Smooth muscle cell of the pulmonary artery (primary cell): ENCODE measurements at places on chromosomes 2 and 18. TPM values are rescaled to one million over a fixed set of nuclear protein-coding genes. Genes with fewer than 3 reads are reported as not detected.

Gene ANKRD29
- 2.0 and 8.3 TPM in 2 replicates for total RNA-seq

Gene NAB1
- total RNA-seq = 37.2 and 47.3 TPM in 2 replicates

Gene LRRC30
- not detected in 2 replicates for total RNA-seq

Gene CLK1
- 59.5 and 76.7 TPM in 2 replicates for total RNA-seq

Gene SERPINB11
- not detected in 2 replicates for total RNA-seq

Gene CSRNP3
- total RNA-seq = 1.4 and 2.3 TPM in 2 replicates

Gene RAB17
- 0.78 and 0.83 TPM in 2 replicates for total RNA-seq

Gene PGAP1
- 12.4 and 14.0 TPM in 2 replicates for total RNA-seq

Gene C2orf66
- 0.20 and 0.59 TPM in 2 replicates for total RNA-seq

Gene CPLX4
- not detected in 2 replicates for total RNA-seq

Gene TMEM37
- total RNA-seq = 0.10 TPM in 1 of 2 replicates, not detected in the other

Gene C2orf15
- total RNA-seq = 0.13 TPM in 1 of 2 replicates, not detected in the other

Gene DPYSL5
- total RNA-seq = not detected in 2 replicates

Gene FBXO36
- total RNA-seq = 1.8 and 2.9 TPM in 2 replicates

Gene RAX
- total RNA-seq = not detected in 2 replicates

Gene GBX2
- total RNA-seq = 0.13 TPM in 2 replicates

Gene REG3A
- not detected in 2 replicates for total RNA-seq

Gene NT5C1B
- total RNA-seq = not detected in 2 replicates

Gene NT5DC4
- 0.33 TPM in 1 of 2 replicates, not detected in the other for total RNA-seq

Gene FBLN7
- 7.5 and 17.7 TPM in 2 replicates for total RNA-seq

Gene CCL20
- total RNA-seq = 0.13 TPM in 1 of 2 replicates, not detected in the other

Gene SP100
- 94.7 and 111 TPM in 2 replicates for total RNA-seq

Gene MAB21L4
- total RNA-seq = not detected in 2 replicates

Gene KHK
- total RNA-seq = 0.98 and 0.99 TPM in 2 replicates

Gene CCDC68
- 4.4 and 15.1 TPM in 2 replicates for total RNA-seq

Gene CHRNG
- not detected in 2 replicates for total RNA-seq

Gene MEP1B
- 0.07 TPM in 1 of 2 replicates, not detected in the other for total RNA-seq

Gene ST8SIA3
- not detected in 2 replicates for total RNA-seq

Gene RNF152
- total RNA-seq = 36.8 and 68.2 TPM in 2 replicates

Gene KCNG2
- total RNA-seq = not detected in 2 replicates

Gene SATB2
- total RNA-seq = 9.8 and 11.7 TPM in 2 replicates

Gene FAM136A
- total RNA-seq = 17.3 and 21.2 TPM in 2 replicates

Gene RAD51AP2
- total RNA-seq = 0.03 TPM in 1 of 2 replicates, not detected in the other

Gene RPRM
- total RNA-seq = not detected in 2 replicates

Gene CFAP53
- total RNA-seq = 0.46 TPM in 2 replicates

Gene POTEC
- total RNA-seq = under 0.01 TPM in 2 replicates

Gene SIGLEC15
- total RNA-seq = 1.8 and 4.4 TPM in 2 replicates

Gene LYG1
- total RNA-seq = 0.59 and 0.86 TPM in 2 replicates

Gene ANKRD30B
- 0.73 and 1.4 TPM in 2 replicates for total RNA-seq

Gene FHOD3
- 7.0 and 8.8 TPM in 2 replicates for total RNA-seq

Gene FIGN
- 0.99 and 2.7 TPM in 2 replicates for total RNA-seq

Gene C2orf49
- total RNA-seq = 14.0 and 19.2 TPM in 2 replicates

Gene VAMP5
- 13.7 and 15.9 TPM in 2 replicates for total RNA-seq

Gene PSMD1
- 134 and 141 TPM in 2 replicates for total RNA-seq

Gene DNAJC5G
- not detected in 2 replicates for total RNA-seq

Gene ADRA2B
- total RNA-seq = 0.33 and 14.9 TPM in 2 replicates

Gene TTN
- 1.2 and 3.3 TPM in 2 replicates for total RNA-seq

Gene SERPINB8
- total RNA-seq = 11.1 and 14.3 TPM in 2 replicates

Gene ANKRD30BL
- total RNA-seq = not detected in 2 replicates

Gene AKAIN1
- total RNA-seq = not detected in 2 replicates

Gene COLEC12
- 16.2 and 21.1 TPM in 2 replicates for total RNA-seq

Gene HOXD10
- total RNA-seq = not detected in 2 replicates

Gene C1GALT1C1L
- 0.20 and 1.2 TPM in 2 replicates for total RNA-seq

Gene RAPGEF4
- total RNA-seq = 3.8 and 5.0 TPM in 2 replicates

Gene IGFBP5
- total RNA-seq = 1,272 and 1,451 TPM in 2 replicates

Gene WDR7
- 33.6 and 36.2 TPM in 2 replicates for total RNA-seq

Gene CNTNAP5
- not detected in 2 replicates for total RNA-seq

Gene FOXD4L1
- total RNA-seq = 0.13 and 0.17 TPM in 2 replicates
